ENCODE measurements at places on chromosomes 16 and 17.

GRCh38 chr16:28826141-28826540 lies 3.3 kb downstream of the ATXN2L start:
- H3K4me3 ChIP-seq = peak overlapping the region; percentile 16
- DNase-seq = no peak
- H3K27me3 ChIP-seq = no peaks in the 10 kb centered on the region

DNA sequence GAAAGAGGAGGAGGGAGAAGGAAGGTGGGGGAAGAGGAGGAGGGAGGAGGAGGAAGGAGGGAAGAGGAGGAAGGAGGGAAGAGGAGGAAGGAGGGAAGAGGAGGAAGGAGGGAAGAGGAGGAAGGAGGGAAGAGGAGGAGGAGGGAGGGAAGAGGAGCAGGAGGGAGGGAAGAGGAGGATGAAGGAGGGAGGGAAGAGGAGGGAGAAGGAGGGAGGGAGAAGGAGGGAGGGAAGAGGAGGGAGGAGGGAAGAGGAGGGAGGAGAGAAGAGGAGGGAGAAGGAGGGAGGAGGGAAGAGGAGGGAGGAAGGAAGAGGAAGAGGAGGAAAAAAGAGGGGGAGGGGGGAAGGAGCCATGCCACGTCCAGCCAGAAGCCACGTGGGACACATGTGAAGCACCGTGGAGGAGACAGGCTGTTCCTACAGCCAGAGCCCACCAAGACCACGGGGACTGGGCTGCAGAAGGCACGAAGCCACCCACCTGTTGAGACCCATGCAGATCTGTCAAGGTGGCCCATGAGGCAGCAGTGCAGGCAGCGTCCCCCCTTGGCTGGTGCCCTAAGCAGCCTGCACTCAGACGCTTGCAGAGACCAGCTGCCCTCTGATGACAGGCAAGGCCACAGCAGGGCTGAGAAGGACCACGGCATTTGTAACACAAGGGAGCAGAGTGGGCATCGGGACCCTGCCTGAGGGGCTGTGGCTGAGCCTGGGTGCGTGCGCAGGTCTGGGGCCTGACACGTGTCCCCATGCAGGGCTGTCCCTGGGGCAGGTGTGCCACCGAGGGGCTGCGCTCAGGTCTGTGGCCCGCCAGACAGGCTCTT lies 10.3 kb downstream of the NDUFAF8 start:
- H3K4me1 ChIP-seq = peaks cover 14% of the 10 kb centered on the region
- no peaks in the 10 kb centered on the region for H3K27me3 ChIP-seq
- peaks cover 39% of the 10 kb centered on the region for H3K36me3 ChIP-seq
- no peak overlapping the region for H3K4me3 ChIP-seq

- no peaks in the 10 kb centered on the region for H3K27me3 ChIP-seq
- no peaks in the 10 kb centered on the region for H3K36me3 ChIP-seq
- H3K27ac ChIP-seq = no peak overlapping the region
- H3K4me3 ChIP-seq = no peak overlapping the region
- DNase-seq = no peak
- H3K4me1 ChIP-seq = peaks cover 39% of the 10 kb centered on the region
Observed at GRCh38 chr17:58415371-58416055, 1.8 kb downstream of the RNF43 start.

- H3K4me1 ChIP-seq = no peaks in the 10 kb centered on the region
- peaks cover 50% of the 10 kb centered on the region for H3K36me3 ChIP-seq
- DNase-seq = no peak
- H3K4me3 ChIP-seq = no peak overlapping the region
- H3K27me3 ChIP-seq = no peaks in the 10 kb centered on the region
Observed at GRCh38 chr17:82933911-82934310, 94.1 kb upstream of the ZNF750 start.

GRCh38 chr17:19551165-19551564 lies 17.5 kb downstream of the SLC47A1 start:
- H3K4me3 ChIP-seq = no peak overlapping the region
- no peaks in the 10 kb centered on the region for H3K36me3 ChIP-seq
- no peaks in the 10 kb centered on the region for H3K4me1 ChIP-seq
- no peak overlapping the region for H3K27ac ChIP-seq

DNA sequence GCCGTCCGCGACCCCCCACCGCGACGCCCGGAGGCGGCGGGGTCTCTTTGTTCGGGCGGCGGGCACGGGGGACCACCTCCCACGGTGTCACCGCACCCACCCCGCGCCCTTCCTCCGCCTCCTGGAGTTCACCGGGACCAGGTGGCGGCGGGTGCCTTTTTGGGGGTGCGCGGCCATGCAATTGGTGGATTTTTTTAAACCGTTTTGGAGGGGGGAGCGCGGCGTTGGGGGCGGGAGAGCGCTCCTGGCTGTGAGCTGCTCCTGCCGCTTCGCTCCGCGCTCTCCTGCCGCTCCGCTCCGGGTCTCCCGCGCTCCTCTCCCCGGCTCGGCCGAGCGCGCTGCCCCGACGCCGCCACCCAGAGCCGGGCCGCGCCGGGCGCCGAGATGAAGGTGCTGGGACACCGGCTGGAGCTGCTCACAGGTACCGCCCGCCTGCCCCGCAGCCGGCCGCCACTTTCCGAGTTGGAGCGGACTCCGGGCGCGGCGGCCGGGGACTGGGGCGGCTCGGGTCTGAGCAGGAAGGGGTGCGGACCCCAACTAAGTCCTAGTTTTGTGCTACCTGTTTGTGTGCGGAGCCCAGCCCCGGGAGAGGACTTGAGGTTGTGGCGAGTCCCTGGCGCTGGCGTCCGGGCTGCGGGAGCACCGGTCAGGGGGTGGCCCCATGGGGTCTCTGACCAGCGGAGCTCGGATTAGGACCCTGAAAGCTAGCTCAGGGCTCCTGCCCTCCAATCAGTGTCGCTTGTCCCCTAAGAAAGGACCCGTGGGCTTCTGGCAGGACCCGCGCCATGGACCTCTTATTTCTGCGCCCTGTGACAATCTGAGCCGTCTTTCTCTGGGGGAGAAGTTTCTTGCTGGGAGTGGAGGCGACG lies 35.7 kb upstream of the NDRG4 start:
- no peak overlapping the region for H3K27ac ChIP-seq
- no peaks in the 10 kb centered on the region for H3K36me3 ChIP-seq
- no peak for DNase-seq
- H3K4me3 ChIP-seq = no peak overlapping the region

DNA sequence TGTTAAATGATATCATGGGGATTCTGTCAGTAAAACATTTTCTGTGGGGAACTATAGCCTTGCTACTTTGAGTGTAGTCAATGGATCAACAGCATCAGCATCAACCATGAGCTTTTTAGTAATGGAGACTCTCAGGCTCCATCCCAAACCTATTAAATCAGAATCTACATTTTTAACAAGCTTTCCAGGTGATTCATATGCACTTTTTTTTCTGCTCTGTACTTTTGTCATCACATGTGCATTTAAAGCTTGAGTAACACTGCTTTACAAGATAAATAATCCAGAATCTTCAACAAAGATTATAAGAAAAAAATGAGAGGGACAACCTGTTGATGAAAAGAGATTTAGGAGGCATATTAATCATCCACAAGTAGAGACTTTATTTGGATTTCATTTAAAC lies 23.5 kb downstream of the NUP93 start:
- no peak for DNase-seq
- H3K4me3 ChIP-seq = no peak overlapping the region
- H3K27ac ChIP-seq = no peak overlapping the region
- peaks cover 51% of the 10 kb centered on the region for H3K36me3 ChIP-seq

DNA sequence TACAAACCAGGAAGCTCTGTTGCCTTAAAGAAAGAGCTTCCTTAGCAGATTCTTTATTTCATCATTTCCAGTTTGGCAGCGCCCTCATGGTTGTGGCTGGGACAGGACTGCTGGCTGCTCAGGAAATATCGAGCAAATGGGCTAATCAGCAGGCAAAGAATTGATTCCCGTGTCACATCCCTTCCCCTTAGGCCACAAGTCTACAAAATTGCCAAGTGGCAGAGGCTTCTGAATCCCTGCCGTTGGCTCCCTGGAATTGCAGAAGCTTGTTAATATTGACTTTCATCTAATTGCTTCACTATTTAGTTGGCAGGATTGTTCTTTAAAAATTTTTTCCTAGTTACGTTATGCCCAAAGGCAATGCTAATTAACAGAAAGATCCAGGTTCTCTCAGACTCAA lies 456.3 kb upstream of the ERCC4 start:
- H3K4me1 ChIP-seq = no peaks in the 10 kb centered on the region
- DNase-seq = no peak
- no peak overlapping the region for H3K4me3 ChIP-seq
- H3K36me3 ChIP-seq = no peaks in the 10 kb centered on the region
- no peak overlapping the region for H3K27ac ChIP-seq

GRCh38 chr16:12425134-12425941 lies 378.3 kb downstream of the CPPED1 start:
- no peak overlapping the region for H3K4me3 ChIP-seq
- H3K27ac ChIP-seq = no peak overlapping the region
- DNase-seq = no peak
- H3K4me1 ChIP-seq = no peaks in the 10 kb centered on the region
- H3K36me3 ChIP-seq = no peaks in the 10 kb centered on the region
- no peaks in the 10 kb centered on the region for H3K27me3 ChIP-seq

GRCh38 chr16:30743716-30744115 lies 4.5 kb upstream of the PHKG2 start:
- peaks cover 42% of the 10 kb centered on the region for H3K36me3 ChIP-seq
- DNase-seq = no peak
- peaks cover 24% of the 10 kb centered on the region for H3K4me1 ChIP-seq
- no peak overlapping the region for H3K4me3 ChIP-seq

DNA sequence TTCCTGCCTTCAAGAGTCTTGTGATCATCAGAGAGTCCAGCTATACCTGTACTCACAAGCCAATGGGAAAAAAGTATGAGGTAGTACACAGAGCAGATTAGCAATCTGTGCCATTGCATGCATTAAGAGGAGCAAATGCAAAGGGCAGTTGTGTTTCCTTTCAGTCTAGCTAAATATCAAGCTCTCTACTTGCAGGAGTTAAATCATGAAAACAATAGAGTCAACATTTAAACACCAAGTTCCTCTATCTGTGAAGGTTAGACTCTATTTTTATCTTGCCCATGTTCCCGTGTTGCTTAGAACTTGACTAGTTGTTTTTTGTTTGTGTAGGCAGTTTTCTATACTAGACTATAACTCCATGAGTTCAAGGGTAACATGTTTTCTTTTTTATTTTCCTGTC lies 4.7 kb upstream of the FAM20A start:
- no peaks in the 10 kb centered on the region for H3K36me3 ChIP-seq
- H3K4me1 ChIP-seq = peaks cover 4% of the 10 kb centered on the region
- no peak overlapping the region for H3K27ac ChIP-seq
- H3K4me3 ChIP-seq = no peak overlapping the region
- H3K27me3 ChIP-seq = peaks cover 46% of the 10 kb centered on the region
- DNase-seq = no peak

DNA sequence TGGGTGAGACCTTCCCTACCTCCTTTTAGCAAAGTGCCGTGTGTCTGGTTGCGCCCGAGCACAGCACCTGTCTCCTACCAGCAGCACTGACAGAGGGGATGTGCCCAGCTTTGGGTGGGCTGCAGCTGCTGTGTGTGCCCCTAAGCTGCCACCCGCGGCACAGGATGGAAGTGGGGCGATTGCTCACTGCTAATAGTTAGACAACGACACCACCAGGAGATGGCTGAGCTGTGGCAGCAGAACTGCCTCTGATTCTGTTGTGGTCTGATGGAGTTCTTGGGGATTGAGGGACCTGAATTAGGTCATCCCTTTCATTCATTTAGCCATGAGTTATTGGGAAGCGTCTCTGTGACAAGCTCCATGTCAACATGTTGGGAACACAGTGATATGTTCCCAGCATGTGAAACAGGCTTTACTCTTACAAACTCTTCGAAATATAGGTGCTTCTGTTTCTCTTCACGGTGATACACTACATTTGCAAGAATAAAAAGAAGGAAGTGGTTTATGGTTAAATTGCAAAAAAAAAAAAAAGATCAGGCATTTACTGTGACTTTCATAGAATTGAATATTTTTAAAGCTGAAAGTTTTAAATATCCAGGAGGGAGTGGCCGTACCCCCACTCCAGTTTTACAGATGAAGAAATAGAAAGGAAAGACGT lies 184.4 kb downstream of the MAF start:
- H3K27ac ChIP-seq = peak overlapping the region; percentile 70
- H3K4me3 ChIP-seq = peak overlapping the region; percentile 27
- no peaks in the 10 kb centered on the region for H3K36me3 ChIP-seq
- no peaks in the 10 kb centered on the region for H3K27me3 ChIP-seq

GRCh38 chr16:77353587-77354263 lies 81.1 kb downstream of the ADAMTS18 start:
- no peaks in the 10 kb centered on the region for H3K36me3 ChIP-seq
- no peak overlapping the region for H3K4me3 ChIP-seq
- H3K27ac ChIP-seq = no peak overlapping the region
- peaks cover 2% of the 10 kb centered on the region for H3K27me3 ChIP-seq
- DNase-seq = no peak

GRCh38 chr16:82881516-82881915 lies 254.7 kb downstream of the CDH13 start:
- H3K4me1 ChIP-seq = no peaks in the 10 kb centered on the region
- no peak for DNase-seq
- no peak overlapping the region for H3K4me3 ChIP-seq

- DNase-seq = no peak
- no peak overlapping the region for H3K27ac ChIP-seq
- H3K36me3 ChIP-seq = no peaks in the 10 kb centered on the region
- H3K27me3 ChIP-seq = no peaks in the 10 kb centered on the region
- no peak overlapping the region for H3K4me3 ChIP-seq
- no peaks in the 10 kb centered on the region for H3K4me1 ChIP-seq
Observed at GRCh38 chr17:12683299-12683698, 17.6 kb downstream of the MYOCD start.

GRCh38 chr17:79781736-79782575 lies 4.0 kb downstream of the CBX2 start:
- no peak for DNase-seq
- no peak overlapping the region for H3K27ac ChIP-seq
- H3K27me3 ChIP-seq = peaks cover 34% of the 10 kb centered on the region
- peaks cover 13% of the 10 kb centered on the region for H3K4me1 ChIP-seq
- no peak overlapping the region for H3K4me3 ChIP-seq
- H3K36me3 ChIP-seq = no peaks in the 10 kb centered on the region

GRCh38 chr17:27836651-27837050 lies 36.3 kb upstream of the NOS2 start:
- no peaks in the 10 kb centered on the region for H3K4me1 ChIP-seq
- H3K4me3 ChIP-seq = no peak overlapping the region
- no peak overlapping the region for H3K27ac ChIP-seq

- H3K27ac ChIP-seq = peak overlapping the region; percentile 48
- no peak overlapping the region for H3K4me3 ChIP-seq
- no peaks in the 10 kb centered on the region for H3K36me3 ChIP-seq
- peaks cover 42% of the 10 kb centered on the region for H3K4me1 ChIP-seq
- H3K27me3 ChIP-seq = no peaks in the 10 kb centered on the region
Observed at GRCh38 chr17:60358606-60359225, 33.2 kb downstream of the USP32 start.
